ENCODE measurements at places on chromosomes 2 and 18.
A peak's percentile ranks its signal among the peaks of the same experiment; 100 is the strongest.

DNA sequence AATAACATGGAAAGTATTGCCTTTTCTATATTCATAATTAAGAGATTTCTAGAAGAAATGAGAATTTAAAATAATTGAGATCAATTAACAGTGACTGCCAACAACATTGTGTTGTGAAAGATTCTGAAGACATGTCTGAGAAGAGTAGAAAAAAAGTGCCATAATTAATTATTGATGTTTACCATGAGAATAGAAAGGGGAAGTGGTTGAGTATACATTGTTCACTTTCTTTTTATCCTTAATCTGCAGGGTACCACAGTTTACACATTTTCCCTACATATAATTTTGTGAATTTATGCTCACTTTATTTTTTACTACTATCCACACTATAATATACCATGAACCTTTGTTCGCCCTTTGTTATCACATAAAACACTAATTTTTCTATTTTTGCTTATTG lies 47.1 kb upstream of the UBE2E3 start:
- DNase-seq = no peak

DNA sequence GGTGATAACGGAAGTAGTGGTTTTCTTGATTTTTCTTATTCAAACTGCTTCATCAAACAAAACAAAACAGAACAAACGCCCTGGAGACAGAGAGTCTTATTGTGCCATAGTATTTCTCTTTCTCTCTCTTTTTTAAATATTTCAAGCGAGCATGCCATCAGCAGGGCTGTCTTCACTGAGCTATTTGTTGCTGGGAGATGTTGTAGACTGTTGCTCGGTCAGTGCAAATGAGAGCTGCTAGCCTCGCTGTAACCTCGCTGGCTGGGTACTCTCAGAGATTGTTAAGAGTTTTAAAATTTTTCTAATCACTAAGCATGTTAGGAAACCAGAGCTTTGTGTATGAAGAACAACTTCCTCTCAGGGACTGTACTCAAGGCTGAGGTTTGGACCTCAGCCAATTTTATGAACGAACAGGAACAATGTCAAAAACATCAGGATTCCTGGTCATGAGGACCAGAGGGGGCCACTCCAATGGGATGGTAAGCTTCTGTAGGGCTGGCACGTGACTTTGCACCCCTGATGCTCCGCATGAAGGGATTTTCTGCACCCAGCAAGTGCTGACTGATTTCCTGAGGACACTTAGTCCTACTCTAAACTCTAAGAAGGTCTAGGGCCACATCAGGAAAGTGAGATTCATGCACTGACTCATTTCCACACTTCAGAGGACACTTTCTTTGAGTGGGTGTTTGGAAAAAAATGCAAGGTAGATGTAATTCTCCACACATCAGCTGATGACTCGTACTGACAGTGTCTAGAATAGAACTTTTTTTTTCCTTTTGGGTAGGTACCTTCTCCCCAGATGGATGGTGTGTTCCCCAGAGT lies 59.8 kb upstream of the IL1R1 start:
- peak; percentile 15 for DNase-seq

GRCh38 chr18:26723981-26724380 lies 141.5 kb downstream of the AQP4 start:
- no peak for DNase-seq

DNA sequence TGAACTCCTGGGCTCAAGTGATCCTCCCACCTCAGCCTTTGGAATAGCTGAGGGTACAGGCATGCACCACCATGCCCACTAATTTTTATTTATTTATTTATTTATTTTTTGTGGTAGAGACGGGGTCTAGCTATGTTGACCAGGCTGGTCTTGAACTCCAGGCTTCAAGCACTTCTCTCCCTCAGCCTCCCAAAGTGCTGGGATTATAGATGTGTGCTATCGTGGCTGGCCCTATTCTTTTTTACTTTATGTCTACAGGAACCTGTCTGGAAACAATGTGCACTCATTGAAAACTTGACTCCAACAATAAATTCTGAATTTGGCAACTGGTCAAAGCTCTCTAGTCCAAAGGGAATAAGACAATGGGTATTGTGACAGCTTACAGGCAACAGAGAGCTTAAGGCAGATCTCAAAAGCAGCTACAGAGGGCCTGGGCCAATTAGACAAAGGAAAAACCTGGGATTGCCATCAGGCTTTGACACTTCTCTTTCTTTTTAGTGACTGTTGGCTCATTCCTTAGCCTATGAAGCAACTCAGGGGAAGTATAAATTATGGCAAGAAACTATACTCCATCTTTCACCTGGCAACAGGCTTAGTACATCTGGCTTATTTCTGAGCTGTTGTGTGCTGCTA lies 55.1 kb upstream of the RAPGEF4 start:
- DNase-seq = no peak

GRCh38 chr2:105760191-105760590 lies 15.5 kb downstream of the NCK2 start:
- no peak for DNase-seq

All from SW 1271 (cell line).